ENCODE measurements at places on chromosomes 12 and 14.

DNA sequence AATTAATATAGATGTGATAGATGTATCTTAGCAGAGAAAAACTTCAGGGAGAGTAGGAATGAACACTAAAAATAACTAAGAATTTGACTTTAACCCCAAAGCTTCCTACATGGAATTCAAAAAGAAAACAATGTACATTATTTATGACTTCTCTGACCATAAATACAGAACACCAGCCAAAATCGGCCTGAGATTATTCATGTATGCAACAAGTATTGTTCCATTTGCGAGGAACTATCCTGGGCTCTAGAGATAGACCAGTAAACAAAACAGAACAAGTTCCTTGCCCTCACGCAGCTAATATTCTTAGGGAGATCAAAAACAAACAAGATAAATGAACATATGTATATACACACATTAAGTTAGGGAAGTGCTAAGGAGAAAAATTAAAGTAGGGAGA is 432.3 kb upstream of the SOX5 start:
- no peak for DNase-seq

- no peak for DNase-seq
Observed at GRCh38 chr12:103455020-103455763, 40.6 kb downstream of the C12orf42 start.

- no peak for DNase-seq
Observed at GRCh38 chr12:38222011-38222410, 94.6 kb upstream of the ALG10B start.

DNA sequence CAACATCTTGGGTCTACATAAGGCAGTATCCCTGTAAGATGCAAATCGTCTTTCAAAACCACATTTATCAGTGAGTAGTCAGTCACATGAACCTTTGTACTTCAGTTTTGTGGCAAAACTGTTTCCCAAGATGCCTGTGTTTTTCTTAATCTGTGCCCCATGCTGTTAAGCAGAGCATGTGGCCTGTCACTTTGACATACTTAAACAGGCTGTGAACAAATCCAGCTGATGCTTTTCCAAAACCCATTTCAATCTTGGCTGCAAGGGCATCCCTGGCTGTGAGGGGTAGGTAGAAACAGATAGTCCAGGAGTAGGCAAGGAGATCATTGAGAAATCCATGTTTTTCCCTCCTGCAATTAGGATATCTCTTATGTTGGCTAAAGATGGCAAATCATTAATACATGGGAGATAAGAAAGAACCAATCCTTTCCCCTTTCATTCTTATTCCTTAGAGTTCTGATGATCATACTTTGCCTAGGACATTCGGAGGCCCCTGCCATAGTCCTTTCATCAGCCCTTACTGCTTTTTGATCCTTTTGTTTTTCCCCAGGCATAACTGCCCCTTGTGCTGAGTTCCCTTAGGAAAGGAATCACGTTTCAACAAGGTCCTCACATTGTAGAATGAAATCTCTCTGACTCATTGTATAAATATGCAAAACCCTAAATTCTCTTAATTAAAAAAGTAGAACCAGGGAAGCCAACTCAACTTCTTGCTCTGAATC is 121.1 kb upstream of the EEA1 start:
- DNase-seq, result no peak

DNA sequence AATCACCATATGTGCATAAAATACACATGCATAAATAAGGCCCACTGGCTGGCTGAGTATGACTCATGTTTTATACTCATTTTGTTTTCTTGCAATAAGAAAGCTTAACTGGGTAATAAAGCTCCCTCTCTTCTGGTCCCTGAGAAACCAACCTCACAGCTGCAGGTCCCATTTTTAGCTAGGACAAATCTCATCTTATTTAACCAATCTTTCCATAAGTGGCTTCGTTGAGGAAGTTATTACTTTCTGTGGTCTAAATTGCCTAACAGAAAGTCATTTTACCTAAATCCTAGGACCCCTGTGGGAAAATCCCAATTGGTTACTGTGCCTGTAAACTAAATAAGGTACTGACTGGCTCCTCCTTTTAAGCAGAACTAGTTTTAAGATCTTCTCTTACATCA is 232.8 kb upstream of the FBXO33 start:
- DNase-seq, result no peak

DNA sequence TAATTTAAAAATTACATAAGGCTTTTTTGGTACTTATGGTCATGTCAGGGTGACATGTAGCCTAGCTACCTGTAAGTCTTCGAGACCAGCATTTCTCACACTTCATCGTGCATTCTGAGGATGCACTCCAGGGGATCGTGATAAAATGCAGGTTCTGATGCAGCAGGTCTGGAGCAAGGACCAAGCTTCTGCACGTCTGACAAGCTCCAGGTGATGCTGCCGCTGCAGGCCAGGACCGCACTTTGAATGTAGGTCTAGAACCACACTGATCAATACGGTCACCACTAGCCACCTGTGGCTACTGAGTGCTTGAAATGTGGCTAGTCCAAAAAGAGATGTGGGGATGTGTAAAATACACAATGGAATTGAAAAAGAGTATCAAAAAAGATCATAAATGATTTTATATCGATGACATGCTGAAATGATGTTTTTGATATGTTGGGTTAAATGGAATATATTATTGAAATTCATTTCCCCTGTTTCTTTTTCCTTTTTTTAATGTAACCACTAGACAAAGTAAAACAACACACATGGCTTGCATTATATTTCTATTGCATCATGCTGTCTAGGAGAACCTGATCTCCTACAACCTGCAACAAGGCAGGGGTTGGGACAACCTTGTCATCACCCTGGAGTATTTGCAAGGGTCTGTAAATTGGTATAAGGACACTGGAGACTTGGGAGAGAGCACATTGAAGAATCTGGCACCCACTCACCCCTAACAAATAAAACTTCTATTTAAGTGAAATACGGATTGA is 142.4 kb downstream of the DPF3 start:
- no peak for DNase-seq
